ENCODE measurements at places on chromosomes 16 and 17.

- DNase-seq: no peak
Observed at GRCh38 chr17:30368912-30369720, 9.6 kb upstream of the CPD start.

DNA sequence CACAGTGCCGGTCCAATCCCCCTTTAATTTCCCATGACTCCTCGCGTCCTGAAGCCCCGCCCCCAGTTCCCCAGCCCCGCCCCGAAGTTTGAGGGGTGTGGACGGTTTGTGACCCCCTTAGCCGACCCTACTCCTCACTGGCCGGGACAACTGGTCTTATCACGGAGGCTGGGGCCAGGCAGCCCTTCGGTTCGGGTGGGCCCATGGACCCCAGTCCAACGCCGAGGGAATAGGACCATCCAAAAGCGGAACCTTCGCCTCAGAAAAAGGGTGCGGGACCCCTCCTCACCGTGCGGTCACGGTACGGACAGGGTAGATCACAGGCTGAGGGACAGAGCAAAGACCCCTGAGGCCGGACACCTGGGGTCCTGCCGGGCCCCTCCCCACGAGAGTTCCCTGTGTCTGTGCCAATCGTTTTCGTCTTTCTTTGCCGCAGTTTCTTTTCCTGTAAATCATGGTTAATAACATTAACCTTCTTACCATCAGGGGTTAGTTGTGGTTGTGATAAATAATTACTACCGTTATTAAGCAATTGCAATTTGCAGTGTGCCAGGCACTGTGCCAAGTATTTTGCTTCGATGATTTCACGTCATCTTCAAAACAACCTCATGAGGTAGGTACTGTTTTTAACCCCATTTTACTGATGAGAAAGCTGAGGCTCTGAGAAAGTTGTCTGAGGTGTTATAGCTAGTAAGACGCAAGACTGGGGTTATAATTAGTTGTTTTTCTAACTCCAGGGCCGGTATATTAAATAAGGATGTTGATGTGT is 543 bp downstream of the TMUB2 start:
- DNase-seq: no peak

DNA sequence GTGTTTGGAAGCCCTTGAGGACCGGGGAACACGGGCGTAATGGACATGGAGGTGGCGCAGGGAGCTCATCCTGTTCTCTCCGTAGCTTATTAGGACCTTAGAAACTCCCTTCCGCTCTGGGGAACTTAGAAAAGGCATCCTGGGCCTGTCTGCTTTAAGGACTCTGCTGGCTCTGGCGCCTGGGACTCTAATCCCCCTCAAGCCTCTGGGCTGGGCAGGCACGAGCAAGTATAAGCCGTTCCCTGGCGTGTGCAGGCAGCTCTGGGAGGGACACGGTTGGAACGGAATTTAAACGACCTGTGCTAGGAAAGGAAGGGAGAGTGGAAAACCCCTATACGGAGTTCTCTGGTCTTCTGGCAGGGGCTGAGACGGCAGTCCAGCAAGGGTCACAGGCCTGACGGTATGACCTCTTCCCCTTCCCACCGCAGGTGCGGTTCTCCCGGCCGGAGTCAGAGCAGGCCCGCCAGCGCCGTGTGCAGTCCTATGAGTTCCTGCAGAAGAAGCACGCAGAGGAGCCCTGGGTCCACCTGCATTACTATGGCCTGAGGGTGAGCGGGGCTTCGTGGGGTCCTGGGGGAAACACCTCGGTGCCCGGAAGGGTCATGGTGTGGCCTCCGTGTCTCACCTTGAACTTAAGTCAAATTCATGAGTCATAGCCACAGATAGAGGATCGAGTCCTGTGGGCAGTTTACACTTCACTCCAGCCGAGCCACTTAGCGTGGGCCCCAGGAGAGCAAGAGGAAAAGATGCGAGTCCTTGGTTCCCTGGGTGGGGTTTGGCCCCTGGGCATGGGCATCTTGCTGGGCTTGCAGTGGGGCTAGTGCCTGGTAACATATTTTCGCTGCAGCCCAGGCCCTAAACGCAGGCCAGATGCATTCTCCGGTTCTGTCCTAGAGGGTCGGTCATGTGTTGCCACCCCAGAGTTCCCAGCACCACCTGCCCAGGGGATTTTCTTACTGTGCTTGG is 17.7 kb downstream of the POLR3E start:
- no peak for DNase-seq

DNA sequence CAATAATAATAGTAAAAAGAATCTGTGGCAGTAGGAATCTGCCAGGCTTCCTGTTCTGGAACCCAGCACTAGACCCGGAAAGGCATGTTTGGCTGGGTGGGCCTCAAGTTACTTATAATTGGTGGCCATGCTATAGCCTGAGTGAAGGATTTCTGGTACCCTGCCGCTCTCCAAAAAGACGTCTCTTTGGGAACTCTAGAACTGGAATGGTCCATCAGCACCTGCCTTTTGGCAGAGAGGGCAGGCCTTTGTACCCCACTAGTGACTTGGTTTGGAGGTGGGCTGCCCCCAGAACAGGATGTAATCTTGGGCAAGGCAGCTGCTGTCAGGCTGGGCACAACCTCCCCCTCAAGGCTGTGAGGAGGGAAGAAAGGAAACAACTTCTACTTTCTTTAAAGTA is 29.3 kb upstream of the ST6GALNAC1 start:
- no peak for DNase-seq

GRCh38 chr16:28897826-28898225 is 19.5 kb downstream of the ATP2A1 start:
- DNase-seq: no peak

GRCh38 chr16:31181102-31181830 is 1.3 kb downstream of the FUS start:
- DNase-seq: no peak
